ENCODE measurements at places on chromosomes 2 and 18.

DNA sequence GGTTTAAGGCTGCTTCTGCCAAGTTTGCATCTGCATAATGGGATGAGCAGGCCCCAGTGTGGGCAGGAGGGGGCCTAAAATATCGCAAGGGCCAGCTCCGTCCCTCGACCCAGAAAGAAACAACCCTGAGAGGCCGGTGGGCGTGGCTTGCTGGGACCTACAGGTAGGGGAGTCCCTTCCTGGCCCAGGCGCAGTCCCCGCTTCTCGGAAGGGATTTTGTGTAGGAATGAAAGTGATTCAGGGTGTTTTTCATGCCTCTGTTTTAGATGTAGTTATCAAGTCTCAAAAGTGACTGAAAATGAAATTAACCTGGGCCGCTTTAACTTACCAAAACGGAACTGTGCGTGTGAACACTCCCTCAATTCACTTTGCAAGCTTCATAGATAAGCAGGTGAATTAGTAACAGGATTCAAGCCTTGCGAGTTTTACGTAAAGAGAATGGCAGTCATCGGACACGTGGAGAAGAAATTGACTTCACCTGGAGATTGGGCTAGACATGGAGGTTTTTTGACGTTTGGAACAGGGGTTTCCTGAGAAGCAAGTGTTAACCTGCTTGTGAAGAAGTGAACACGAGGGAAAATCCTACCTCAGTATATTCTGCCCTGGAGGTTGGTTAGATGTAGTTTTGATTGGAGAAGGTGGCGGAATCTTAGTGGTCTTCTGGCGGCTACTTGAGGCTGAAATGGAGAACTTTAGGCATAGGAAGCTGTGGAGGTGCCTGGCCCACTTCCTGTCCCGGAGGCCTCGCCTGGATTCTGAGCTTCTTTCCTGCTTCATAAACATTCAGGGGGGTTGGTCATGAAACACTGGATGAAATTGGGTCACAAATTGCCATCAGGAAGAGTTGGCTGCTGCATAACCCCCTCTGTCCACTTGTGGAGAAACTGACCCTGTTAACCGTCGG is 1.7 kb downstream of the NCK2 start:
- peak; percentile 76 for DNase-seq

DNA sequence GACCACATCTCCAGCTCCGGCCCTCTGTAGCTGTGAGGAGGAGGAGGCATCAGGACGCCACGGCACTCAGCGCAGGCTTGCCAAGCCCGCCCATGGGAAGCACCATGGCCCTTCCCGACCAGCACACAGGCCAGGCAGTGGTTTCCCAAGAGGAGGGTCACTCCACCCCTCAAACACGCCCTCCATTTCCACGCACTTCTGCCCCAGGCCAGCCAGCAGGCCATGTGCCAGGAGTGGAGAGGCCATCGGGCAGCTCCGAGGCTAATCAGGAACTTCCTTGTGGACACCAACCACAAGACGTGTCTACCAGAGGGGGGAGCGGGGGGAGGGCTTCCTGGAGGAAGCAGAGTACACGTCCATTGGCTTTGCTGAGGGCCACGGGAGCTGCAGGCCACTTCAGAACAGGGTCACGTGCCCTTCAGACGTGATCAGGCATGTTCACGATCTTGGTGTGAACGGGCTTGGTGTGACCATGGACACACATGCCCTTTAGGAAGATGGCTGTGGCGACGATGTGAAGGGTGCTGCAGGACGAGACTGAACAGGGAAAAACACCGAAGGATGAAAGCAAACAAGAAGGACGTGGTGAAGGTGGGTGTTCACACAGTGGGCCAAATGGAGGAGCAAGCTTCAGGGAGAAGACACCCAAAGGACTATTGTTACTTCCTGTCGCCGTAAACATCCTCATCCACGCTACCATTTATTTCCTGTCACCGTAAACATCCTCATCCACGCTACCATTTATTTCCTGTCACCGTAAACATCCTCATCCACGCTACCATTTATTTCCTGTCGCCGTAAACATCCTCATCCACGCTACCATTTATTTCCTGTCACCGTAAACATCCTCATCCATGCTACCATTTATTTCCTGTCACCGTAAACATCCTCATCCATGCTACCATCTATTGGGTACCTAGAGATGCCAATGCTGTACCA is 6.5 kb upstream of the MTERF4 start:
- peak; percentile 72 for DNase-seq

- no peak for DNase-seq
Observed at GRCh38 chr2:98912221-98912851, 23.7 kb downstream of the CRACDL start.

DNA sequence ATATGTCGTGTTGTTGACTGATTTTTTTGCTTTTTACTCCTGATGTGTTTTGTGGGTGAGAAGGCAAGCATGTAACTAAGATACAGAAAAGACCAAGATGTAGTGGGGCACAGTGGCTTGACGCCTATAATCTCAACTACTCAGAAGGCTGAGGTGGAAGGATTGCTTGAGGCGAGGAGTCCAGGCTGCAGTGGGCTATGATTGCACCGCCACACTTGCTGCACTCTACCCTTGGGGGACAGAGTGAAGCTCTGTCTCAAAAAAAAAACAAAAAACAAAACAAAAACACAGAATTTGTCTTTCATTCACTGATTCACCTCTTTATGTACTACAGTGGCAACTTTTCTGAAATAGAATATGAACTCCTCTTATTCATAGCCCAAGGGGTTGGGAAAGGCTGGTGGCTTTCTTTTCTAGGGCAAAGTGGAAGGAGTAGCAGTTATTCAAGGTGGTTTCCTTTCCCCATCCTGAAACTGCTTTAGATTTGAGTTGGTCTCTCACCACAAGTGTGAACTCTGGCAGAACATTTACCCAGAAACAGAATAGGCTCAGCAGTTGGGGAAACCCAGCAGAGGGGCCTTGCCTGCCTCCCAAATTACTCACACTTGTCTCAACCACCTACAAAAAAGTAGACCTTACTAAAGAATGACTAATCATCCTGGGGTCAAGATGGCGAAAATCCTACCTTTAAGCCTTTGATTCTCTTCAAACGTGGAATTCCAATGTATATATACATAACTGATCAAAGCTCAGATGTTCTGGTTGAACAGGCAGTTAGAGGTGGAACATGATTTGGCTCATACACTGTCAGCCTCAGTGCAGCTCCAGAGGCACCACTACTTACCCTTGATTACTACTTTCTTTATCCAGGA is 6.5 kb downstream of the TANK start:
- peak; percentile 77 for DNase-seq

GRCh38 chr2:218284106-218284811 is 8.0 kb downstream of the TMBIM1 start:
- DNase-seq: peak; percentile 72

GRCh38 chr2:48445091-48445725 is 84.7 kb upstream of the STON1 start:
- DNase-seq: no peak

- DNase-seq: no peak
Observed at GRCh38 chr18:36620788-36621187, 208.0 kb downstream of the TPGS2 start.

DNA sequence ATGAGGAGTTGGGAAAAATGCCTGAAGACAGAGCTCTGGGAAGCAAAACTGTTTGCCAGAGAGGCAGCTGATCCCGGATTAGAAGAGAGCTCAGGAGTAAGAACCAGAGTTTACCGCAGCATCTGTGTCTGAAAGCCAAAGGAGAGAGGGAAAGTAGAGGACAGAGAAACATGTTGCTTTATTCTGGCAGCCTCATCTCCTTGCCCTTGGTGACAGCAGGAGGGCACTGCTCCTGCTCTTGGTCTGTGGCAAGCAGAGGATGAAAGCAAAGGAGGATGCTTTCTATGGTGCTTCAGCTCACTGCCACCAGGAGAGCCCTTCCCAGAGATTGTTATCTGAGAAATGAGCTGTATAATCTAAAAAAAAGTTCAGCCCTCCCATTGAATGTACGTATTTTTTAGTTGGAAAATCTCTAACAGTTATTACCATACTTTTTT is 7.7 kb downstream of the SLC1A4 start:
- DNase-seq: no peak

DNA sequence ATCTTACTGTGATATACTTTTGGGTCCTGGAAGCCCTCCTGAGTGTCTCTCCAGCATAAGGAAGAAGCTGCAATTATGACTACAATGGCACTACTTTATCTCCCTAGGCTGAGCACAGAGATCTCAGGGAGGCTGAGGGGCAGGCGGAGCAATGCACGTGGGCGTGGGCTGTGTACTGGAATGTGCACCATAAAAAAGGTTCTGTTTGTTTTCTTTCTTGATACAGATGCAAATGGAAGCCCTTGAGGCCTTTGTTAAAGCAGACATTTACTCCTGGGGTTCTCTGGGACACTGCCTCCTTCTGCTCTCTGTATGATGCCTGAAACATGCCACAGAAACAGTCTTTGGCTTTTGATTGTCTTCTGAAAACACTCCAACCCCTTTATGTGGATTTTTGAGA is 79.1 kb upstream of the DLX2 start:
- no peak for DNase-seq

DNA sequence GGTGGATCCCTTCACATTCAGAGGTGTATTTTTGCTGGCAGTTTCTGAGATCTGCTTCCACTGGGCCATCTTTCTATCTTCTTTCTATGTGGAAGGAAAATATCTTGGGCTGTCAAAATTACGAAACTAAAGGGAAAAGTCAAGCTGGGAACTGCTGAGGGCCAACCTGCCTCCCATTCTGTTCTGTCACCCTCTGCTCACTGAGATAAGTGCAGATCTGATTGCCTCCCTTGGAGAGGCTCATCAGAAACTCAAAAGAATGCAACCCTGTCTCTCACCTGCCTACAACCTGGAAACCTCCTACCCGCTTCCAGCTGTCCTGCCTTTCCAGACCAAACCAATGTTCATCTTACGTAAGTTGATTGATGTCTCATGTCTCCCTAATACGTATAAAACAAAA is 26.5 kb downstream of the RAX start:
- DNase-seq: no peak

DNA sequence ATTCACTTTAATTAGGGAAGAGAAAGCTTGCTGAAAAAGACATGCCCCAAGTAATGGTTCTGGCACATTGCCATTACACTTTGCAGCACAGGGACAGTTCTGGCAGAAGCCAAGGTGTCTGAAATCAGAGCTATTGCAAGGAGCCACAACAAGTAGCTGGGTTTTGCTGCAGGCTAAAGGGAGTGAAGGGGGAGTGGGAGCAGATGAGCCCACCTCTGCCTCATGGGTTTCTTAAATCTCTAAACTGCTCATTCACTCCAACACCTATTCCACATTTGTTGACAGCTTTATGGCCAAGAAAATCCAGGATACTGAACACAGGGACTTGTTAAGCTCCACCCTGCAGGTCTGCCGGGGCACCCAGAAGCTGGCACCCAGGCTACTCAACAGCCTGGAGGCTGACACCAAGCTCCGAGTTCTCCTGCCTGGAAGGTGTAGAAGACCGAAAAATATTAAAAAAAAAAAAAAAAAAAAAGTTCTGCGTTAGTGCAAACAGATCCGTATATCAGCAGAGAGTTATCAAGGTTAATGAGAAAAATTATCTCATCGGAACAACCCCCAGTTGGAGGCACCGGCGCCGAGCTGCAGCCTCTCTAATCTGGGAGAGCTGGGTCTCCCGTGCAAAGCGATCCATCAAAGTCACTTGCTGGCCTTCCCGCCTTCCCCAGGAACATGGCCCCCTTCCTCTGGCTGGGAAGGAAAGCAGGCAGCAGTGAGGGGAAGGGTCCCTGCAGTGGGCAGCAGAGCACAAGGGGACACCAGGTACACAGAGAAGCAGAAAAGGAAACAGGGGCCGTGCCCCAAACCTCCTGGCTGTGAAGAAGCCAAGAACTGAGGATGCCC is 123.7 kb downstream of the HNMT start:
- DNase-seq: no peak

DNA sequence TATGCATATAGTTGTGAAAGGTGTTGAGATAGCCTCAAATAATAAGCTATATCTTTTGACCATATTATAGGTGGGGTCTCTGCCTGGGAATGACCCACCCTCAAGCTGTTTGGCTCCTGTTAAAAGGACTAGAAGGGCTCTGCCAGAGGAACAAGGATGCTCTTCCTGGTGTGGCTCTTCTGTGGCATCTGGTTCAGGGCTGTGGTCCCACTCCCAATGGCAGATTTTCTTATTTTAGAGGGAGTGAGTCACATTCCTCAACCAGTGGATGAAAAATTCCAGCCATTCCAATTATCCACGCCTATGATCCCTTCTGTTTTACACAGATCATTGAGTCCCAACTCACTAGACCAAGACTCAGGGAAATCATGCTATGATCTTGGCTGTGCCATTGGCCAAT is 119.9 kb downstream of the PARD3B start:
- no peak for DNase-seq

DNA sequence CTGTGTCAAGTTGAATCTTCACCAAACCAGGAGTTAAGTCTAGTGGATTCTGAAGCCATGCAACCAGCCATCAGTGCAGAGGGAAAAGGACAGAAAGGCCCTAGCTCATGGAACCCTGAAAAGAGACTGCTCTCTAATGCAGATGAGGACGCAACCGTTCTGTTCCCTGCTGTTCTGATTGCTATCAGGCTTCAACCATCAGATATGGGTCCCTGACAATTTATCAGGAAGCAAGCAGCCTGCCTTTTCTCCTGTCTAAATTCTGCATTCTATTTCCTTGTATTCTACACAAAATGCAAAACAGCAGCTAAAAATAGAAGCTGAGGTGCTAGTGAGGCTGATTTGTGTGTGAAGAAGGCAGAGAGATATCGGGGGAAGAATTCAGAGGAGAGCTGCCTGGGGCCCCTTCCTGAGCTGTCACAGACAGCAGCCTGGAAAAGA is 68.4 kb upstream of the RTN4 start:
- DNase-seq: no peak

DNA sequence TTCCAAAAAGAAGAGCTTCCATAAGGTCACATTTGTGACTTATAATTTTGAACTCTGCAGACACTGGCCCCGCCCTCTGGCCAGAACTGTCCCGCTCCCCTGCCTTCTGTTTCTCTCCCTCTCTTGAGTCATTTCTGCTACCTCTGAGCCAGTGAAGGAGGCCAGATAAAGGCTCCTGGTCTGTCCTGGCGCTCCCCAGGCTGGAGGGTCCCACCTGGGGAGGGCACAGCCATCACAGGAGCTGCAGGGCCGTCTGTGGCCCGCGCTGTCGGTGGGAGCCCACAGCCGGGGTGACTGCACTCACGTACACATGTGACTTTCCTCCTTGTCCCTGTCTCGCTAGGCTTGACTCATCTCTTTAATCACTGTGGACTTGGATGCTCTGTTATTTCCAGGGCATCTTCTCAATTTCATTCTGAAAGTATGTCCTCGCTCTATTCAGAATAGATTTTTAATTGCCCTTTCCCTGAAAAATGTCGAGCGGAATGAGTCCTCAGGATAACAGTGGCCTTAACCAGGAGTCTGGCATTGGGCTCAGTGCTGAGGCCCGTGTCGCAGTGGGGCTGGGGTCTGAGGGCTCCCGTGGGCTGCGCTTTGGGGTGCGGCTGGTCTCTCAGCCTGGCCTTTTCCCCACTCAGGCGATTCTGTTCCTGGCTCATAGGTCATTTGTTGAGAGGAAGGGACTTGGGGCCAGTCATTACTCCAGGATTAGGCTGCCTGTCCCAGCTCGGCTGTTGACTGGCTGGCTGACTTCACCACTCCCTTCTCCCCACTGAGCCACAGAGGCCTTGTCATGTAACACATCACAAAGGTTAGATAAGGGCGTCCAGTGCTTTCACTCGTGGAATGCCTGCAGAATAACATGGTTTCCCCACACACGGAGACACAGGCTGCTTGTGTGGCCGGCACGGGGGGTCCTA is 34.5 kb downstream of the KLHL29 start:
- DNase-seq: no peak

- DNase-seq: no peak
Observed at GRCh38 chr2:95037384-95037839, 11.9 kb downstream of the MAL start.

- peak; percentile 45 for DNase-seq
Observed at GRCh38 chr18:61551586-61551985, 218.4 kb downstream of the CDH20 start.

GRCh38 chr2:10285556-10286198 is 17.0 kb upstream of the HPCAL1 start:
- DNase-seq: no peak
